Muscle of leg (tissue), 16 donors: ENCODE measurements at places on chromosomes 7 and 10. TPM values are rescaled to one million over a fixed set of nuclear protein-coding genes. Genes with fewer than 3 reads are reported as not detected.

DNA sequence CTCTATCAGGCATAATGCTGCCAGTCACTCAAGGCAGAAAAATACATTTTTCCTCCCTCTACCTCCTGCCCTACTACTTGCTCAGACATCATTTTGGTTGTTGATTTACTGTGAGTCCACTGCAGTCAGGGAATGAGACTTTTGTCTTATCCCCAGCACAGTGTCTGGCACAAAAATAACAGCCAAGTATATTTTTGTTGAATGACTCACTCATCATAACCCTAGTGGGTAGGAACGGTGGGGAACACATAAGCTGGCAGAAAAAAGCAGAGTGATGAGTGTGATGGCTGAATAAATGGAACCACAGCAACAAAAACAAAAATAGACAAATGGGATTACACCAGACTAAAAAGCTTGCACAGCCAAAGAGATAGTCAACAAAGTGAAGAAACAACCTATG, 65.8 kb upstream of the LAMB4 start:
- no peak for DNase-seq

- DNase-seq, result peak; percentile 75
These were observed 31.1 kb downstream of the PCGF5 start for GRCh38 chr10:91251430-91252056.

GRCh38 chr10:130354573-130354954, 218.4 kb downstream of the GLRX3 start:
- no peak for DNase-seq

DNA sequence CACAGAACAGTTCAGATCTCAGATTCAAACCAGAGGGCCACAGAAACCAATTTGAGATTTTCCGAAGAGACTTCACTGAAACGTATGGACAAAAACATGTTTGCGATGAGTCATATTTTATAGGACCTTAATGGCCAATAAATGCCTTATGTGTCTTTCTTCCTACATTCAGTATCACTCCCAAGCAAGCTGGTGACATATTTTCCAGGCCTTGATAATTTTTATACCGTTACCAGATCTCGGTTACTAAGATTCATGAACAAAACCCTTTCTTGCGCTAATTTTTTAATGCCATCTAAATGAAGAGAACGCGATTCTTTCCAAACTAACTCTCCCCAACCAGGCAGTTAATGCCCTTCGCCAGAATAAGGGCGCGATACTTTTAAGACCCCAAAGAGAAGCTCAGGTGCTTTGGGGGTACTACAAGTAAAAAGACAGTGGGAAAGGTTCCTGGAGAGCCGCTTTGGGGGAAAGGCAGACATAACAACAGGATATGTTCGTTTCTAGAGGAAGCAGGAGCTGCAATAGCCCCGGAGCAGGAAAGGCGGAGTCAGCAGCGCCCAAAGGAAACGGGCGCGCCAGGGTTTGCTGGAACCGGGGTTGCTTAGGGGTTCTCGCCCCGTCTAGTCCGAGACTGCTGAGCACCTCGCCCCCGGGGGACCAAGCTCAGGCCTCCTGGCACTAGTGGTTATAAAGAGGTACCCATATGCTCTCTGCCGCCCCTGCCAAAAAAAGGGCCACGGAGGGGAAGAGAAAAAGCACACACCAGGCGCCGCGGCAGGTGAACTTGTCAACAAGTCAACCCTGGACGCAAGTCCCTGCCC, 884 bp downstream of the ICA1 start:
- peak; percentile 49 for DNase-seq

C10orf62 gene
- not detected for total RNA-seq

DNA sequence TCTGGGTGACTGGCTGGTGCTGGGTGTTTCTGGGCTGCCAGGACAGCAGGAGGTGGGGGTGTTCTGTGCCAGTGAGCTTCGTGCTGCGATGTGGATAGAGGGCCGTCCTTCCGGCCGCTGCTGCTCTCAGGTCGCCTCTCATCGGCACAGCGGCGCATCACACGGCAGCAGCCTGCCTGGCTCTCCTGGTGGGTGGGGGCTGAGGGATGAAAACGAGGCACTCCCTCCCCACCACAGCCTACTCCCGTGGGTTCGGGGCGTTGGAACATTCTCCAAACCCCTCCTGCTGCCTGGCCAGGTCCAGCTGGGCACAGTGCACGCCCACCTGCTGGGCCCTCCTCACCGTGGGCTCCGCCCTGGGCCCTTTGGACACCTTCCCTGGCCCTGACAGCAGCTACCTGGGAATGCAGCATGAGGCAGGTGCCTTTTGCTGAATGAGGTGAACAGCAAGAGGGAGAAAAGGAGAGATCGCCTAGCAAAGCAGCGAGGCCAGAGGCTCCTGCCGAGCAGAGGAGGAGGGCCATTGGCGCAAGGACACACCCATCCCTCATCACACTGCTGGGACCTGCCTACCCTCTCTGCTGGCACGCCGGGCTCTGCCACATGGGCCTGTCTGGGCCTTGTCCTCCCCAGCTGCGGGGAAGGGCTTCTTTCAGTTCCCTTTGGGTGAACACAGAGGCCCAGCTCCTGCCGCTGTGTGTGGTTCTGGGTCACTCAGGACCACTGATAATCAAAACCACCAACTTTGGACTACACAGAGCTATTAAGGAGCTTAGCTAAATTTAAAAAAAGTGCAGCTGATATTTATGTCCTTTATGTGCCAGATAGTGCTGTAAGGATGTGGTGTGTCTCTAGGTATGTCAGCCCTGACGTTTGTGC, 33.4 kb downstream of the INPP5A start:
- peak; percentile 32 for DNase-seq

DNA sequence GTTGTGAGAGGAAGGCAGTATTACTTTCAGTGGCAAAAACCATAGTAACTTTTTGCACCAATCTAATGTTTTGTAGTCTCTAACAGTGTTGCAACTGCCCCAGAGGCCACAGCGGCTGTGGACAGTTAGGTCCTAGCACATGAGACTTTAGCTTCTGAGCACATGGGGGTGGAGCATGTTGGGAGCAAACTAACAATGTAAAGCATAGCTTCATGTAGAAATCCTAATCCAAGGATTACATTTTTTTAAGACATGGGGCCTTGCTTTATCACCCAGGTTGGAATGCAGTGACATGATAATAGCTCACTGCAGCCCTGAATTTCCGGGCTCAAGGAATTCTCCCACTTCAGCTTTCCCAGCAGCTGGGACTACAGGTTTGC, 49.0 kb downstream of the LAMB1 start:
- DNase-seq, result no peak

- peak; percentile 94 for DNase-seq
These were observed 5.3 kb downstream of the HOXA11 start for GRCh38 chr7:27179503-27180430.

- DNase-seq, result peak; percentile 79
These were observed 1.3 kb downstream of the FGFR2 start for GRCh38 chr10:121596689-121597503.
